ENCODE measurements at places on chromosomes 3 and 15. TPM values are rescaled to one million over a fixed set of nuclear protein-coding genes. Genes with fewer than 3 reads are reported as not detected.

DNA sequence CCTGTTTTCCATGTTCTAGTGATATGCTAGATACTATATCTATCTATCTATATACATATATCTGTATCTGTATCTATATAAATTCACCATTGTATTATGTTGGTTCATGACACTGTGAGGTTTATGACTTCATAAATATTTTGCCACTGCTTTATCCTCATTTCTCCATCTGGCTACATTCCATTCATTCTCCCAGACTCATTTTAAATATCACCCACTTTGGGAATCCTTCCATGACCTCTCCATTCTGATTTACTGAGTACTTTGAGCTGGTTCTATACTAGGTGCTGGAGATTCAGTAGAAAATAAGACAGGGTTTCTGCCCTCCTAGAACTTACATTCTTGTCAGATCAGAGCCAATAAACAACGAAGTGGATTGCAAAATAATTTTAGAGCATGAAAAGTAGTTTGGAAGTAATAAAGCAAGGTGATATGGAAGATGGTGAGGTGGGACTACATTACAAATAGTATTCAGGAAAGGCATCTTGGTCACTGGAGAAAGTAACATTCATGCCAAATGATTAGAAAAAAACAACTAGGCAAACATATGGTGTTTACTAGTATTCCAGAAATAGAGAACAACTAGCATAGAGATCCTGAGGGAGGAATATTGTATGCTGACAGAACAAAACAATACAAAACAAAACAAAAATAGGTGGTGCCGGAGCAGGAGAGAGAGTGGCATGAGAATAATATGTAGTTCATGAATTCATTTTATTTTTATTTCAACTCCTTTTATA is 11.6 kb upstream of the PLSCR4 start:
- DNase-seq, result no peak

DNA sequence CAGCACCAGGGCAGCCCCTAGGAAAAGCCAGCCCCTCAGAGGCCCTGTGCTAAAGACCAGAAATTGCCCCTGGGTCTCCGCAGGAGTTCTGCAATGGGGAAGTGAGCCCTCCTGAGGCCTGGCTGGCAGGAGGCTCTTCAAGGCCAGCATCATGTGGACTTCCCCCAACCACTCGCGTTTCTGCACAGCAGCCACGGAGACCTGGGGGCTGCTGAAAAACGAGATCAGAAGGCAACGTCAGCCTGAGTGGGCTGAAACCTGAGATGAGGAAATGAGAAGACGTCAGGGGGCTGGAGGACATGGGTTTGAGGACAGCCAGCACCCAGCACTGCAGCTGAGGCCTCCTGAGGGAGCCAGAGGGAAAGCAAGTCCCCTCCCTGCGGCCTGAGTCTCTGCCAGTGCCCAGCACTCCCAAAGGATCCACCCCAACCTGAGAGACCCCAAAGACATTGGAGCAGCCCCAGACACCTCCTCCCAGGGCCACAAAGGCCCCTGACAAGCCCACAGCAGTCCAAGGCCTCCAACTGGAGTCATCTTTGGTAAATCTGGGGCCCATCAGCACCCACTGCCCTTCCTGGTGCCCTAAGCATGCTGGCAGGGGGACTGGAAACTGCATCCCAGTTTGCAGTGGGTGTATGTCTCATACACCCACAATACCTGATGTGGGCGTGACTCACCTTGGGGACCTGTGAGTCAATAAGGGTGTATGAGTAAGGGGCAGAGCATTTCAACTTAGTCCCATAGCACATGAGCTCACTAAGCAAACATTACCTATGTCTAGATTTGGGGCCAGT is 29.2 kb upstream of the CYP11A1 start:
- DNase-seq, result no peak

DNA sequence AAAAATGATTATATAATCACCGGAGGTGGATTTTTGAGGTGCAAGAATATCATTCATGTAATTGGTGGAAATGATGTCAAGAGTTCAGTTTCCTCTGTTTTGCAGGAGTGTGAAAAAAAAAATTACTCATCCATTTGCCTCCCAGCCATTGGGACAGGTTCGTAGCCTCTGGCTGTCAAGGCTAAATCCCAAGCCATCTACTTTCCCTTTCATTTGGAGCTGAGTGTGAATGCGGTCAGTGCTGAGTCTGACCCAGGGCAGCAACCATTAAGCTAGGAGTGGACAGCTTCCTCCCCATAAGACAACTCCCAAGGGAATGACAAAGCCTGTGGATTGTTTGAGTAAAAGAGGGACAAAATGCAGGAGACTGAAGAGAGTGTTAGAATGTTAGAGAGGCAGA is 33.6 kb downstream of the PARP14 start:
- no peak for DNase-seq

GRCh38 chr3:78721771-78722543 is 1045.8 kb downstream of the ROBO1 start:
- DNase-seq, result no peak

- DNase-seq, result no peak
These were observed 824.6 kb upstream of the SEMA6D start for GRCh38 chr15:46892621-46893160.

GRCh38 chr3:50274371-50275104 is 4.3 kb upstream of the LSMEM2 start:
- DNase-seq, result no peak

GRCh38 chr3:30438126-30438525 is 168.3 kb upstream of the TGFBR2 start:
- DNase-seq, result no peak

GRCh38 chr3:165830746-165831145 is 6.5 kb downstream of the BCHE start:
- no peak for DNase-seq

DNA sequence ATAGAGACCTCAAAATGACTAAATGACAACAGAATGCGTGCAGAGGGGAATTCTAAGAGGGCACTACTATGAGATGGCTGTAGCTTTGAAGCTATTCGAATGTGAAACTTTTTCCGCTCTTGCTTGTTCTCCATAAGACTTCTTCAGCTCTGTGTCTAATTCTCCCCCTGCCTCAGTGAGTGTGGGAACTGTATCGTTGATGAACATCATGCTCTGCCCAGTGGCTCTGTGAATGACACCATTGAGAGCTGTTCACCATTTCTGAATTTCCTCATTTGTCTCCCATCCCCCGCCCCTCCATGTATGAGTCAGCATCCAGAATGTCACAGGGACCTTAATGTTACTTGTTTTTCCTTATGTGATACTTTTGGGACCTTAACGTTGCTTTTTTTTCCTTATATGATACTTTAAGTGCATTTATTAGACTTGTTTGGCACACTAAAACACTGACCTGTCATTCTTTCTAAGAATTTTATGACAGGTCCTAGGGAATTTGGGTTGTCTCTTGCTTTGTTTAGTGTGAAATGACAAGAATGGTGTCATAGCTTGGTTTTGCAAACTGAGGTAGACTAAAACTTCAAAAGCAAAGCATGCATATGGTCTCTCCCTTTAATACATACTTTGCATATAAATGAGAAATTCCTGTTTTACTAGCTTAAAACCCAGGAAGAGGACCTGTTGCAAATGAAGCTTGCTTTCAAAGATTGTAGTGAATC is 99.6 kb downstream of the FNDC3B start:
- no peak for DNase-seq

- no peak for DNase-seq
These were observed 410.5 kb downstream of the LSAMP start for GRCh38 chr3:116034794-116035193.

DNA sequence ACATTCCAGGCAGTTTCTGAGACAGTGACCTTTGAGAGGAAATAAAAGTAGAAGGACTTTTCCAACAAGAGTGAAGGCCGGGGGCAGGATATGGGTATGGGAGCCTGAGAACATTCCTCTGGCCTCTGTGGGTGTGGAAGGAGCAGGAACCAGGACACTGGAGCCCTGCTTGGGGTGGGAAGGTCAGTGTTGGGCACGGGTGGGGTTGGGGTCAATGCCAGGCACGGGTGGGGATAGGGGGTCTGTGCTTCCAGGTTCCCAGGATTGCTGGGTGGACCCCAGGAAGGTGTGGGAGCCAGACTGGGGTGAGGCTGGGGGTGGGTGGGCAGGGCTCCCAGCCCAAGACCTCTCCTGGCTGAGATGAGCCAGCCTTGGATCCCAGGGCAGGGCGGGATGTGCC is 163.5 kb downstream of the NSMCE3 start:
- no peak for DNase-seq

DNA sequence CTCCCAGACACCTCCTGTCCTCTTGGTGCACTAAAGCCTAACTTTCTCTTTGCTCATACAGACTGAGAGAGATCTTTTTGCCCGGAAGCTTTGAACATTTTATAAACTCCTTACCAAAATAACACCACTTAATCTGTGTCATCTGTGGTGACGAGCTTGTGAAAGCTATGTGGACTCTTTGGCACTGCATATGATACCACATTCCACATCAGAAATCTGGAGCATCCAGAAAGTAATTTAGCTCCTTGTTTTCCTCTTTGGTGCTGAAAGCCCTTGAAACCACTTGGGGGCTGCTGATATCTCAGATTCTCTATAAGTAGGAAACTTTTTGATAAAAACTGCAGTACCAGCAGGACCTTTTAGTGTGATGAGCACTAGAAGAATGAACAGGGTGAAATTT is 128.3 kb downstream of the ALCAM start:
- no peak for DNase-seq

DNA sequence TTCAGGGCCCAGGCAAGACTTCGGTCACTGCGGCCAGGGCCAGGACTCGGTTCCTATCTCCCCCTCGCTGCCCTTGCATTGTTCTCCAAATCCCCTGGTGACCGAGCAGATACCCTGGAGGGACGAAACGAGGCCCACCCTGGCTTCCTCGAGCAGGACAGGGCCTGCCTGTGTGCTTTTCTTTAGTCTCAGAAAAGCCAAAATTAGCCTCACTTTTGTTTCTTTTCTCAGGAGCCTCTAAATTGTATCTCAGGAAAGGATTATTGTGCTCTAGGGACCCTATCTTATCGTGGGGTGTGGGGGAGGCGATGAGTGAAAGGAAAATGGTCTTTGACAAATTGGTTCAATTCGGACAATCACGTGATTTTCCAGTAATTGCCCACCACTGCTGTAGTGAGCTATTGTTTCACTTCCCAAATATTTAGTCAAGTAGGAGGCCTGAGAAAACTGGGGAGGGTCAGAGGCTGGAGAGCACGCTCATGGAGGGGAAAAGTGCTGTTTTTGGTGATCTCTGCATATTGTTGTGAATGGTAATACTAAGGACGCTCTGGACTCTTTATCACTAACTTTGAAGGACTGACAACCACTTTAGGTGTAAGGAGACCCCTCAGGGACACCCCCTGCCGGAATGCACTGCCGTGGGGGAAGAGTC is 61.6 kb downstream of the TMEM44 start:
- DNase-seq, result no peak

DNA sequence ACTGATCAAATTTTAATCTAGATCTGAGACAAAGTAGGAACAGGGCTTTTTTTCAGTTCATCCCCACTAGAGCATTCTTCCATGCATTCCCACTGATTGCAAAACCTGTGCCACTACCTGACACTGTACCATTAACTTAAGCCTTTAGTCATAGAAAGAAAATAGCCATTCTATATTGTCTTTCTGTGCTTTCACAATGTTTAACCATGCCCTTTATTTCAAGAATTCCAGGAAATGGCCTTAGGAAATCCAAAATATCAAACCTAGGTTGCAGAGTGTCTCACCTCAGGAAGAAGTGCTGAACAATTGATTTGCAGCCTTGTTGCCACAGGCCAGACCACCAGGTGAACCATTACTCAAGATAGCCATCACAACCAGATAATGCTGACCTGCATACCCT is 56.2 kb upstream of the TGFBR2 start:
- DNase-seq, result no peak

The ZNF80 gene
- total RNA-seq, result not detected

The FES gene
- 36.2 TPM for total RNA-seq

The MASP1 gene
- total RNA-seq, result 16.4 TPM

Measured in ureter (tissue), 1 donor.